ENCODE measurements at places on chromosomes 3 and 15.

- DNase-seq: no peak
These were observed 71.1 kb upstream of the DLG1 start for GRCh38 chr3:197369545-197369944.

GRCh38 chr15:58484791-58485600 is 53.2 kb downstream of the LIPC start:
- no peak for DNase-seq

DNA sequence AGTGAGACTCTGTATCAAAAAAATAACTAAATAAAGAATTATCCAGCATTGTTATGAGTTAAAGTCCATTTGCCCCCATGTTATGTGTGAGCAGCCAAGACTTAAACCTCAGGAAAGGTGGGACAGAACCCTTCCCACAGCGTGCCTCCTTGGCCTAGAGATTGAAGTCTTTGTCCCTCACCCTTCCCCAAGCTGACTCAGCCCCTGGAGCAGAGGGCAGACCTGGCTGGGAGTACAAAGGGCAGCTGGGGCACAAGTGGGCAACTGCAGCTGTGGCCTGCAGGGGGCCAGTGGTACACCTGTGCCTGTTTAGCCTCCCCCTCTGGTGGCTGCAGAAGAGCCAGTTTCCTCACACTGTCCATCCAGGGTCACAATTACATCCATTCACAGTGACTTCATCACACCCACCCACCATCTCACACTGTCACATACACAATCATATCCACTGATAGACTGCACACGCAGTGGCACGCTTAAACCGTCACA is 940 bp upstream of the ACY1 start:
- no peak for DNase-seq

DNA sequence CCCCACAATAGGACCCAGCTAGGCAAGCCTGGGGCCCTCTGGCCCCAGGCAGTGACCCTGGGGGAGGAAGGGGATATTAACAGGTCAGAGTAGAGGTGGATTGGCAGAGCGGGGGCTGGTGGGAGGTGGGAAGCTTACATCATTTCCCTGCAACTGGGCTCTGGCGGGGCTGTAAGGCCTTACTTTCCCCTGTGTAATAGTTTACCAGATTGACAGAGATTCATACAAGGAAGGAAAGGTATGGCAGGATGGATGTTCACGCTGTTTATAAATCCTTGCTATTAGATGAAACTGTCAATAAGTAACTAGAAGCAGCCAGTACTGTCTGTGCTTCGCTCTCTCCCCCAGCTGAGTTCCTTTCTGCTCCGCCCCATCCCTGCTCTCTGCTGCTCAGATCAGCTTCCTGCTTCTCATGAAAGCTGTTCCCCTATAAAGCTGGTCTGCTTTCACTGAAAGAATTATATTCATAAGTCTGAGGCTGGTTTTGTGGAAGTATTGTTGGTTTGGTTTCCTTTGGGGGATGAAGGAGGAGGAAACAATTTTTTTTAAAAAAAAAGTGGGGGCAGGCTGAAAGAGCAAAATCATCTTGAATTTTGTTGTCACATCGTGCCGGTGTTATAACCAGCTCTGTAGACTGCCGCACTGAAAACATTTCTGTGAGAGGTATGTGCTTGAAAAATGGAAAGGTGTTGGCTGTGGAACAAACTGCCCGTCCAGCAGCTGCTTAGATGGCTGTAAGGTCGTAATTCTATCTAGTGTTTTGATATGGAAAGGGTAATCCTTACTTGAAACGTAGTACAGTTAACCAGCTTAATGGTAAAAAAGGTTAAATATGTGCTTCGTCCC is 76.4 kb downstream of the BBX start:
- peak; percentile 68 for DNase-seq

GRCh38 chr3:43011638-43012037 is 32.5 kb downstream of the GASK1A start:
- DNase-seq: no peak

DNA sequence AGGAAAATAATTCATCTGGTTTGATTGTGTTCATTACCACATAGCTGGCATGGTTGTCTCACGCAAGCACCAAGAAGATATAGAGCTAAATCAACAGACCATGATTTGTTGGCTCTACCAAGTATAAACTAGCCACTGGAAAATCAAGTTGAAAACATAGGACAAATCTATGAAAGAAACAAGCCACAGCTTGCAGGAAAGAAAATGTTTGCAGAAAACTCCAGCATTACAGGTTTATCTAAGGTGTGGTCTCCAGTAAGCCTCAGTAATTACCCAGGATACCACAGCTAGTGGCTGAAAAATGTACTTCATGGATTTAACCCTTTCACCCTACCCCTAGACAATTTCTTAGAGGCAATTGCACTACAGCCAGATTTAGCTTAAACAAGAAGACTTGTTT is 340.6 kb downstream of the SOX2 start:
- DNase-seq: peak; percentile 6

DNA sequence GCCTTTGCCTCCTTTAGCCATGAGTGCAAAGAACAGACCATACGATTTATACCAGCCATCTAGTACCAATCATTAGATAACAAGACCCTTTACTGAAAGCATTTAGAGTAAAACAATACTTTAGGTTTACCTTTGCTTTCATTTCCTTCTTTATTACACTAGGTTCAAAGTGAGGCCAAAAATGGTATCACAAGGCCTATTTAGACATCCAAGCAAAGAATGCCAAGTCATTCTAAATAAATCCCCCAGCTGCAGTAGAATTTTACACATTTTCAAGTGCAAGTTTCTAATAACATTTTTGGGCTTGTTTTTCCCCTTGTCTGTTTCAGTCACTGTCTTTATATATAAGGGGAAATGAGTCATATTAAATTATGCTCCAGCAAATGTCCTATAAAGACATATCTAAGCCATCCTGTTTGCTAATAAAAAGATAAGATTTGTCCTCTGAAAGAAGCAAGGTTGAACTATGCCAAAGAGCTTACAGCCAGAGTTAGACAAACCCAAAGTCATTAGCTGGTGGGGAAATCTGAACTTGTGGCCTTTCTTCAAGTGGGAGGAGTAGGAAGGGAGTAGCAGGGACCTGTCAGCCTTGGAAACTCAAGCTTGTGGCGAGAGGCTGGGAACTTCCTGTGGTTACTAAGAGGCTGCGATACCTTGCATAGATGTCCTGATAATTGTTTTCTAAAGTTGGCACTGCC is 232.7 kb downstream of the MECOM start:
- DNase-seq: no peak

GRCh38 chr3:135383301-135383700 is 582.2 kb upstream of the PPP2R3A start:
- DNase-seq: peak; percentile 14

DNA sequence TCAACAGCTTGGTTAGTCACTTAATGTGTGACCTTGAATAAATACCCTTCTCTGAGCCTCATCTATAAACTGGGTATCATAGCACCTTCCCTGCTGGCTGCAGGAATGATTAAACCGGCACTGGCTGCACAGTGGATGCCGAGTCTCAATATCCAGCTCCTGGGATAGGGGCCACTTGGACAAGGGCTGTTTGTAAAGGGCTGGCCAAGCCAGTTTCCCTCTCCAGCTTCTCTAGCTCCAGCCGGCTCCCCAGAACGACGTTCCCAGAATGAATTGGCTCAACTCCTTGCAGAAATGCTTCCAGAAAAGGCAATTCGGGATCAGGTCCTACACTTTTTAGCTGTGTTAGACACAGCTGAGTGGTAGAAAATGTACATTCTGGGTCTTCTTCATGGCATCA is 58.8 kb downstream of the LSM3 start:
- DNase-seq: no peak

DNA sequence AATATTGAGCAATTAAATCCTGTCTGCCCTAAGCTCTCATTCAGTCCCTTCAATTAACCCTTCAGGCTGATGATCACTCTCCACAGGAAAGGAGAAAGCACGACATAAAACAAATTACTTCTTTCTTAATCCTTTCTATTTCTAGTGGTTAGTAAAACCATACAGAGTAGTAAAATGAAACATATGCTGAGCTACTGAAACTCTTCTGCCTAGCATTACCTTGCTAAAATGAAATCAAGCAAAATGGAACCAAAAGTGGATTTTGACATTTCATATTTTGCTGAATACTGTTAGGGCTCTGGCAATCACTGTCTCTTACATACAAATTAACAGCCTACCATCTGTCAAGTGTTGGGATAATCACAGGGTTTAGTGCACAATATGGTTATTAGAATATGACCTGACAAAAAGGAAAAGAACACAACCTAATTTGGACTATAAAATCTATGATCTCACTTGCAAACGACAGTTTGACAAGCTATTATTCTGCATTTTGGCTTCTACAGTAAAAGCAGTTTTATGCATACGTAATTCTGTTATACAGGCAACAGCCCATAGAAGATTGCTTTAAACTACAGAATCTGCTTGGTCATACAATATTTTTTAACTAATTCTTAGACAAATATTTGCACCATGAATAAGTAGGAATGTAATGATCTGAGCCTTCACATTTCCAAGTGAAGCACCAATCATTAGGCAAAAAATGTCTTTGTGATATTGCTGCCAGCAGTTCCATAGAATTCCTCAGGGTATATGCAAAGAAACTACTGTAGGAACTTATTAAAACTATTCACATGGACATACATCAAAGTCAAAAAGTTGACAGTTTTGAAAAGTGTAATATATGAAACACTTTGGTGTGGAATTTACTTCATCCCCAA is 105.0 kb downstream of the FHIT start:
- DNase-seq: peak; percentile 24

DNA sequence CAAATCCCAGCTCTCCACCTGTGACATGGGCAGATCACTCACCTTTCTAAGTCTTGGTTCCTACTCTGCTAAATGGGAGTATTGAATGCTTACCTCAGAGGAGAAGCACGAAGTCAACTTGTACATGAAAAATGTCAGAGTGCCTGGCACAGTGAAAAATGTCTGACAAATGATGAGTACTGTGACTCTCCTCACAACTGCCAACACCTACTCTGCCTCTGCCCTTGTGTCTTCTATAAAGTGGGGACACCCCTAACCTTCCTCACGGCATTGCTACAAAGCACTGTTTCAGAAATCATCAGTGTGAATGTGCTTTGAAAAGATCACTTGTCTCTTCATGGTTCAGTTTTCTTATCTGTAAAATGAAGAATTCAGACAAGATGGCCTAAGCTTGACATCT is 940 bp upstream of the CCR1 start:
- no peak for DNase-seq

DNA sequence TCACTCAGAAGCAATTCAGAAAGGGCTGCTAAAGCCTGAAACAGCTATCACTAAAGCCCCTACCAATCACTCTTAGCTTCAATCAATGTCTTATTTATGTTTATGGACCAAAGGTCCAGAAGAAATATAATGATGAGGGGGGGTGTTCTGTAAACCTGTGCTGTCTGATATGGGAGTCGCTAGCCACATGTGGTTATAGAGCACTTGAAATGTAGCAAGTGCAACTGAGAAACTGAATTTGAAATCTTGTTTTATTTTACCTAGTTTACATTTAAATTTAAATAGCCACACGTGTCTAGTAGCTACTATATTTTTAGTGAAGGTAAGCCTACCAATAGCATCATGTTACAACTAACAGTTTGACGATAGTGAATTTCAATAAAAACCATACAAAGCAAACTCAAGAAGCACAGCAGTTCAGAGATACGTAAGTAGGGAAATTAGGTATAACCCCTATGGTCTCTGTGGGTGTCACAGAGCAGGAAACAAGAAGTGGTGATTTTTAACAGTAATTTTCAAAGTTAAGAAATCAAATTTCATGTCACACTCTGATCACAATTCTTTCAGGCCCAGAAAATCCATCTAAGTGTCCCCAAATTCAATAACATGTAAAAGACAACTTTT is 3.6 kb downstream of the POU1F1 start:
- DNase-seq: no peak

- DNase-seq: no peak
These were observed 32.2 kb downstream of the IL20RB start for GRCh38 chr3:136989781-136990524.

GRCh38 chr3:185070491-185071286 is 82.2 kb downstream of the C3orf70 start:
- DNase-seq: no peak

GRCh38 chr3:105830836-105831235 is 38.0 kb downstream of the CBLB start:
- DNase-seq: no peak

DNA sequence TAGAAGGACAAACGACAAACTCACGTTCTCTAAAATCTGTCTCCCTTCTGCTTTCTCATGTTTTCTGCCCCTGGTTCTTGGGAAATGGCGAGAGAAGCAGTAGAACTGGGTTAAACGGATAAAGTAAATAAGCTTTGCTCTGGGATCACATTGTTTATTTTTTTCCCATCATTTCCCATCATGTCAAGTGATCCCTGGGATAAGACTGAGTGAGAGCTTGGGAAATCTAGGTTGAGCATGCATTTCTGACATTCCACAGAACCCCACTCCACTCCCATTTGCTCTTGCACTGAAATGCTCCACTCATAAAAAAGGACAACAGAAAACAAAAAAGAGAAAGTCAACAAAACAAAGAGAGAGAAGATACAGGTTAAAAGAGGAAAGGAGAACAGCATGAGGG is 69.1 kb downstream of the SEMA6D start:
- DNase-seq: no peak

- DNase-seq: peak; percentile 2
These were observed 533.2 kb upstream of the GBE1 start for GRCh38 chr3:82294609-82295008.

- no peak for DNase-seq
These were observed 21.7 kb downstream of the GTF2E1 start for GRCh38 chr3:120764206-120764605.

GRCh38 chr15:39267685-39268084 is 313.2 kb upstream of the THBS1 start:
- DNase-seq: no peak

DNA sequence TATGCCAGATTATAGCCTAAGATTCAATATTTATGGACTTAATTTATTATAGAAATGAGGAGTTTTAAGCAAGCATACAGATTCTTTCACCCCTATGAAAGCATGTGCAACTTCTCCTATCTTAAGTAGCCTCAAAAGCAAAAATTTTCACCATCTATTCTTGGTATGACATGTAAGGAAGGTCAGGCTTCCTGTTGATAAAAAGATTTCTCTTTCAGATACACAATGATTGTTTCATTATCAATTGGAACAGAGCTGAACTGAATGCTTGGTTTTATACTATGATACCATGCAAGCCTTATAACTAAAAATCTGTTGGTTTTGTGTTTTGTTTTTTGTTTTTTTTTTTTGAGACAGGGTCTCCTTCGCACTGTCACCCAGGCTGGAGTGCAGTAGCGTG is 3.9 kb downstream of the GRK7 start:
- DNase-seq: no peak

DNA sequence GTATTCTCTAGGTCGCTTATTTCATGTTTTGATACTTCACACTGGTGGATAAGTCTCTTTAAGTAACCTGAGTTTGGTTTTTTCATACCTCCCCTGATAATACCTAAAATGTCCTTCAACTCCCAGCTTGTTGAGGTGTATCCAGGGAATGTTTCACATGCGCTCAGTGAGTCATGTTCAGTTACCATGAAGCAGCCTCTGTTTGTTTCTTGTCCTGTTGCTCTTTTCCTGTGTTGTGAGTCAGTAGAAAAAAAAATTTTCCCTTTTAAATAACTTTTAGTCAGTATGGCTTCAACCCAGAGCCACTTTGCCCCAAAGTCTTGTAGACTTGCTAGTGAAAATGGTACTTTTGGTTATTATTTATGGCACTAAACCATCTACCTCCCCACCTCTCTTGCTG is 278.4 kb upstream of the ZPLD1 start:
- DNase-seq: no peak

GRCh38 chr15:62931650-62932049 is 110.9 kb upstream of the TPM1 start:
- no peak for DNase-seq

GRCh38 chr3:142366434-142366833 is 81.4 kb downstream of the XRN1 start:
- DNase-seq: no peak

Measured in eye (tissue), 1 donor.